ENCODE measurements at places on chromosomes 3 and 15. TPM values are rescaled to one million over a fixed set of nuclear protein-coding genes. Genes with fewer than 3 reads are reported as not detected.

ACTC1 gene
- total RNA-seq: not detected

SCN11A gene
- total RNA-seq: 0.22 TPM

DAPK2 gene
- total RNA-seq: 3.3 TPM

ANKDD1A gene
- 8.4 TPM for total RNA-seq

DNA sequence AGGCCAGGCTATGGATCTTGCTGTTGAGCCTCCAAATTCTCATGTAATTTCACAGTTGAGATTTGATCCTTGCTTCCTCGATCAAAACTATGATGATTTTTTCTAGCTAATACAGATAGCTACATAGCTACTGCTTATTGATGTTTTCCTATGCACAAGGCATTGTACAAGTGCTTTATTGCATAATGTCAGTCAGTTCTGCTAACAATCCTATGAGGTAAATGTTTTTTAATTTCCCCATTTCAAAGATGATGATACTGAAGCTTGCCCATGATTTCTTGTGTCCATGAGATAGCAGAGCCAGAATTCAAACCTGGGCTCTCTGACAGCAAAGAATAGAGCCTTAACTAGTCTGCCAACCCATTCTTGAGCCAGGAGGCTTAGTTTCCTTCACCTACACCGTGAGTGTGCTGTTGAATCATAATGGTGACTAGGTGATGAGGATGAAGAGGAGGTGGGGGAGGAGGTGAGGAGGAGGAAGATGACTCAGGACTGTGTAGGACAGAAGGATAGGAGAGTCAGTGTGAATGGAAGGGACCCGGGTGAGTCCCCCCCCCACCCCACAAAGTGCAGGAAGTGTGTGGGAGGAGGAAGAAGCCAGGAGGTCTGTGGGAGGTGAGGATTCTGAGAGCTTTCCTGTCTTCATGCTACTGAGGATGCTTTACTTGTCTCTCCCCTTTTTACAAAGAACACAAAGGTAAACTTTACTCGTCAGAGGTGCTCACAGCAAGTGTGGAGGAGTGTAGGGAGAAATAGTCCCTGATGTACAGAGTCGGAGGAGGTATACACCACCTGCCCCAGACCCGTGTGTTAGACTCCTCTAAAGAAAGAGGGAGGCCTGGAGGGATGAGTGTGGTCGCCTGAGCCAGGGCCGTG lies 3.6 kb downstream of the TAGLN3 start:
- peak; percentile 38 for DNase-seq

- DNase-seq: no peak
Measured at GRCh38 chr3:14788644-14789043, 30.1 kb upstream of the FGD5 start.

GRCh38 chr3:132290833-132291232 lies 26.4 kb upstream of the ACP3 start:
- DNase-seq: no peak
